ENCODE measurements at places on chromosomes 11 and 22.

- no peak for DNase-seq
These were observed 36.9 kb downstream of the LINC01488 start for GRCh38 chr11:69518081-69518950.

DNA sequence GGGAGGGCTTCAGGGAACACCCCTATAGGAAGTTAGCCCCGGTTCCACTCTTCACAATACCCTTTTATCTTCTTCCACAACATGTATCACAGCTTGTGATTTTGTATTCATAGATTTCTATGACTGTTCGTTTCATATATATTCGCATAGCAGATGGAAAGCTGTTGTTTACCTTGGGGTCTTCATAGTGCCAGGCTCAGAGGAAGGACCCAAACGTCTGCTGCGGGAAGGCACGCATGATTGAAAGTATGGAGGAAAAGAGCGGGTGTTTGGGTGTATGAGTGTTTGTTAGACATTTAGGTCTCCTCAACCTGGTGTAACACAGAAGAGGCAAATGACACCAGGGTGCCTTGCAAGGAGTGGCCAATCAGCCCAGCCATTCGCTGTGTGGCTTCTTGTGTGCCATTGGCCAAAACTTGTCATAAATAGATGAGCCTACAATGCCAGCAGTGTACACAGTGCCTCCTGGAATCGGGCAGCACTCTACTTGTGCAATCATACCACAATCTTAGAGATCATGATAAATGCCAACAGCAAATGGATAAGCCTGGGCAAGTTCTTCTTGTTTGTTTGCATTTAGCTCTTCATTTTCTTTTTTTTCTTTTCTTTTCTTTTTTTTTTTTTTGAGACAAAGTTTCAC is 10.9 kb upstream of the ADA2 start:
- DNase-seq: no peak

GRCh38 chr22:40302149-40302548 is 44.2 kb upstream of the ADSL start:
- DNase-seq: no peak

DNA sequence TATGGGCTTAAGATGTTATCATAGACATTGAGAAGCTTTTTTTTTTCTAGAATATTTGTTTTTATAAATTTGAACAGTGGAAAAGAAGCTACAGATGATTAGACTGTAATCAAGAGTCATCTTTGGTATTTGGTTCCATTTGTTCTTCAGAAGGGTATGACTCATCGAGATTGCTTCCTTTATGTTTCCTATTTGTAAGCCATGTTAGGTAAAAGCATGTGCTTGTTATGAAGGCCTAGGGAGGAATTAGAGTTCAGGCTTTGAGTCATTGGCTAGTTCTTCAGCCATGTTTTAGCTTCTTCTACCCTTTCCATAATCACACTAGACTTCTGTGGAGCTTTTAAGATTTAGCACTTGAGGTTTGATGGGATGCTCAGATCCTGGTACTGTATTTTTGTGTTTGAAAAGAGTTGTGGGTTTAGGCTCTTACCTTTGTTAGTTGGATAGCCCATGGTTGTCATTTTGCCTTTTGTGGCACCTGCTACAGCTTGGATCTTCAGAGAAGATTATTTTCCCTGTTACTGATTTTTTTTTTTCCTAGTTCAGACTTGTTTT is 44.3 kb downstream of the POLD3 start:
- no peak for DNase-seq

DNA sequence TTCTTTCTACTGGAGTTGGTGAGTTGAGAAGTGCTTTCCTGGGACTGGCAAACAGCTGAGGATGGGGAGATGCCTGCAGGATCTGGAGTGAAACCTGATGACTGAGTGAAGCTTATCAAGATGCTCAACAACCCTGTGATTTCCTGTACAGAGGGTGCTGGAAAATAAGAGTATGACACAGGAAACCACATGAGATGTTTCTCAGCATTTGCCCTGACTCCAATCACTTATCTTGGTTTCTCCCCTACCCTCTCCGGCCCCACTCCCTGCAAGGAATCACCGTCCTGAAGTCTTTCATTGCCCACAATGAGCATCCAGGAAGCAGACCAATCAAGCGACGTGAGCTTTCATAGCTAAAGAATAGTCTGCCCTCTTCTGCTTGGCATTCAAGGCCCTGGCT is at the start of gene MRGPRX2:
TSS of gene MRGPRX2 (minus strand) at position 89 of the 400 bp plus-strand sequence. CDS start 4,315 bp downstream, outside the sequence.
- DNase-seq: no peak

DNA sequence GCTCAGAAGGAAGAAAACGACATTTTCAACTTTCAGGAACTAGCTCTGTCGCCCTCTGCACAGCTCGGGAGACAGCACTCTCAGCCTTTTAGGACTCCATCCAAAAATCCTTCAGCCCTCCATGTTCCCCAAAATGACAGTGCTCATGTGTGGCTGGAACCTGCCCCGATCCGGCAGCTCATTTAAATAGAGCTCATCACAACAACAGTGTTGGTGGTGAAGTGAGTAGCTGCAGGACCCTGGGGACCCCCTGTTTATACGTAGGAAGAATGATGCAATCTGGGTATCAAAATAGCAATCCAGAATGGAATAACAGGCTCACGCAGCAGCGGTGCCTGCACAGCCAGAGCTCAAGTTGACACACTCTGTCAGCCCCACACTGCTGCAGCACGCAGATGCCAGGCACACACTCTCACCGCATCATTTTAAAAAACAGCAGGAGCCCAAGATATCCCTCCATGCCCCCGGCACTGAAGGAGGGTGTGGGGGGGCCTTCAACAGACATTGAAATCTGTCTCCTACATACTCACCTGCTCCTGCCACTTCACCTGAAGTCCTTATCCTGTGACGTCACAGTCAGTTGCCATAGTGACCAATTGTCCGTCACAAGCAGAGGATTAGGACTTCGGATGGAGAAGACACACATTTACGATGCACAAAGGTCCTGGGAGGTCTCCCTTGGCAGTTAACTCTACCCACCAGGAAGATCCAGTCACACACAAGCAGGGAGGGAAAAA is 24.0 kb downstream of the TRIM66 start:
- DNase-seq: peak; percentile 81

DNA sequence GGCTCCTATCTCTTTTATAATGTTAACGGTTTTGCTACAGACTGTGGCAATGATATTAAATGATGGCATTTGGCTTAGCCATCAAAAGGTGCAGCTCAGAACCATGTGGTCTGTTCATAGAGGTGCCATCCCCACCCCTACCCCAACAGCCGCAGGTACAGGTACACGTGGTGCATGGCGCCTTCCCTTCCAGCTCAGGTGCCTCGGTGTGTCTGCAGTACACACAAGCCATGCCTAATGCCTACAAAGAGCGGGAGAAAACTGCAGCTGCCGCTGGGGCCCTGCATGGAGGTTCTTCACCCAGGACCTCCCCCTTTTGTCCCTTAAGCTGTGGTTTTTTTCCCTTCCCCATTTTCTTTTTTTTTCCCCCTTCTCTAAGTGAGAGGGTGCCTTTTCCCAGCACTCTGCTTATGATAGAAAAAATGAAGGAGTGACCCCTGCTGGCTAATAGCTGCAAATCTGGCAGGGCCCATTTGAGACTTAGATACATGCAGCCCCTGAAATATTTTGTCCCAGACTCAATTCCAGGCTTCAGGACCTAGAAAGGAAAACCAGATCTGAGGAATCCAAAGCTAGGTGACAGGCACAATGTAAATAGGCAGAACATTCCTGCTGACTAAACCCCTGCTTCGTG is 6.5 kb downstream of the OR52M1 start:
- no peak for DNase-seq

DNA sequence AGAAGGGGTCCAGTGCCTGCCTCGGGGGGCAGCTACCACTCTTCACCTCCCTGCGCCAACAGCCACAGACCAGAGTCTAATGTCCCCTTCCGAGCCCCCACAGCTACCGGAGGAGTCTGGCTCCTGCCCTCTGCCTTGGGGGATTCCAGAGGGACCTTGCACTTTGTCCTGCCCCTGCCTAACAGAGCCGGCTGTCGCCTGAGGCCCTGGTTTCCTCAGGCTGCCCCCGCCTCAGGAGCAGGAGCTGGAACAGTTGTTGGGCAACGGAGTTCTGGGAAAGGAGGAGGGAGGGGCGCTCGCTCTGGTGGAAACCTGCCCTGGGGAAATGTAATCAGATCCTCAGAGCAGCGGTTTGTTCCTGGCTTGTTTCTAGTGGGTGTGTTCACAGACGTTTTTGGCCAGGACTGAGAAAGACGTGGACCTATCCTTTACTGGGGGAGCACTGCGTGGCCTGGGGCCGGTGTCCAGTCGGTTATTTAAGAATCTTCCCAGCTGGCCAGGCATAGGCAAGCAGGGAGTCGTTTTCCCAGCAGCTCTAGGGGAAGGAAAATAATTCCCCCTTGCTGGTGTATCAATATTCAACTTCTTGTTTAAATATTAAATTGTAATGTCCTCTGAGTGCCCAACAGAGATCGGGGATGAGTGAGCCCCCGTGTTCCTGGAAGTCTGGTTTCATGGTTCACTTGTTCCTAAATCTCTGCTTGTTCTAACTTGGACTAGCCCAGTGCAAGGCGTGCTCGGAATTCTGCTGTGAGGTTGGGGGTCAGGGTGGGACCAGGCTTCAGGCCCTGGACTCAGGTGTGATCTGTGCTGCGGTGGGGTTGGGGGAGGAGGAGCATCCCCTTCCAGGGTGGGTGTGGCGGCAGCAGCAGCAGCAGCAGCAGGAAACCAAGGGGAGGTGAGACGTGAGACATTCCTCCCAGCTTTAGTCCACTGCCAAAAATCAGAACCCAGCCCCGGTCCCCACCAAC is 32.1 kb downstream of the A4GALT start:
- peak; percentile 64 for DNase-seq

- no peak for DNase-seq
These were observed 29.2 kb downstream of the PDGFD start for GRCh38 chr11:104134745-104135144.

- DNase-seq: no peak
These were observed 271.9 kb downstream of the ST3GAL4 start for GRCh38 chr11:126627421-126627820.

GRCh38 chr11:121489823-121490222 is 37.1 kb upstream of the SORL1-AS1 start:
- no peak for DNase-seq

GRCh38 chr11:57659669-57660068 is 2.1 kb downstream of the CLP1 start:
- DNase-seq: no peak

GRCh38 chr22:41023299-41023623 is 69.1 kb upstream of the EP300 start:
- DNase-seq: peak; percentile 29

DNA sequence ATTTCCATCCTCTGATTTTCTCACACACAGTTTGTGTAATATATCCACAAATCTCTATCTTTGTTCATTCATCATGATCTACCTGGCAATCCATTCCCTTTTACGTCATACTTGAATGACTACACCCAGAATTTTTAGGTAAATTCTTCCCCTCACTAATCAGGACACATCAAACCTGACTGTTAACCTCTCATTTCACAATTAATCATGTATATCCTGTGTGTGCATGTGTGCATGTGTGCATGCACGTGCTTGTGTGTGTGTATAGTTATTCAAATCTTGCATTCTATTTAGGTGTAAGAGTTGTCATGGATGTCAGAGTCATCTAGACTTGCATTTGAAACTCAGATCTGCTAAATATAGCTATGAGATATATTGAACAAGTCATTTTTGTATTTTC is 130.4 kb downstream of the KIF18A start:
- DNase-seq: no peak

- DNase-seq: no peak
These were observed 16.2 kb downstream of the C11orf24 start for GRCh38 chr11:68255526-68255925.

DNA sequence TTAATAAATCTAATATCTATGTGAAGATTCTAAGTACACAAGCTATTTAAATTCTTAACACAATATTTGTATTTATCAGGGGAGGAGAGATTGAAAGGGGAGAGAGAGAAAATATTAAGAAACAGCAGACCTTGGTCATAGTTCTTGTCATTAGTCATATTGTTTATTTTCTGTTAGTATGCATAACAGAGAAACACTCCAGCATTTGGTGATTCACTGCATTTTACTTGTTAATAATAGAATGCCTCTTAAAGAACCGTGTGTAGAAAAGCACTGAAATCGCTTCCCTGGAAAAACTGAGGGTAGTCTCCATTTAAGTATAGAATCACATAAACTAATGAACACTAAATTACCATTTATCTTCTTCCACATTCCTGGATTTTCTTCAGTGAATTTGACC is 122.7 kb upstream of the TRPC6 start:
- no peak for DNase-seq

DNA sequence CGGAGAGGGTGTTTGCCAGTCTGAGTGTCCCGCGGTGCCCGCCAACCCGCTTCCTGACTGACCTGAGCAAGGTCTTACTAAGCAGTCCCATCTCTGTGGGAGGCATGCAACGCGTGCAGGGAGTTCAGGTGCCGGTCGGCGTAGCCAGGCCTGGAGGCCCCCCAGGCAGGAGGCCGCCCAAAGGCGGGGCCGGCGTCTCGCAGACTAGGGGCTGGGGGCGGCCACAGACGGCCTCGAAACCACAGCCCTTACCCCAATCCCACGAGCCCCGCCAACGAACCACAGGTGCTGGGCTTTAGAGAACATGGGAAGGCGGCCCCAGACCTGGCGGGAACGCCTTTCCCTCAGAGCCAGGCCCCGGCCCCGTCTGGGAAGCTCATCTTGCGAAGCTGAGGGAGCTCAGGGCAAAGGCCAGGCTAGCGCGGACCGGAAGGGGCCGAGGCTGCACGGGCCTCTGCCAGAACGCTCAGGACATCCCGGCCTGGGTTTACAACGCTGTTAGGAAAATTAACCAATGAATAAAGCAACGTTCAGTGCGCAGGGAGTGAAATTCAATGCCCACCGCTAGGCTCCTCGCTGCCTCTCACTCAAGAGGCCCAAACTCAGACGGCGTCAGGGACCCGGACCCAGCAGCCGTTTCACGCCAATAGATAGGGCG is 2.1 kb upstream of the MTFP1 start:
- peak; percentile 77 for DNase-seq

- DNase-seq: no peak
These were observed 10.8 kb downstream of the SGSM1 start for GRCh38 chr22:24816806-24817205.

GRCh38 chr11:126959700-126960099 is 40.9 kb downstream of the KIRREL3 start:
- no peak for DNase-seq

GRCh38 chr11:17506942-17507341 is 30.3 kb upstream of the ABCC8 start:
- no peak for DNase-seq

DNA sequence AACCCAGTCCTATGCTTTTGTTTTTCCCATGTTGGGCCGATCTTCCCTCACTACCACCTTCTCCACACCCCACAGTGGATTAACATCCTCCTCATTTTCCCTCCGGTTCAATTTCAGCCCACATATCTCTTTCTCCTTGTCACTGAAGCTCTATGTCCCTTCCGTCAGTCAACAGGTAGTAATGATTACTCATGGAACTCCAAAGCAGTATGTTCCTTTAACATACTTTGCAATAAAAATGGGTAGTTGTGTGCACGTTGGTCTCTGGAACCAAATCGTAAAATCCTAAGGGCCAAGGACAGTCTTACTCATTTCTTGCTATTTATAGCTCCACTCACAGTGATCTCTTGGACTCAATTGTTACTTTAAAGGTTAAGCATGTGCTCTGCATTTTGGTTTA is 20.2 kb downstream of the AMOTL1 start:
- DNase-seq: no peak

GRCh38 chr11:13278609-13279486 is 1.3 kb downstream of the BMAL1 start:
- DNase-seq: peak; percentile 56
